CD4-positive, alpha-beta T cell treated with Interleukin-21 for 1 hour (primary cell): ENCODE measurements at places on chromosomes 2 and 18.

- DNase-seq = no peak
Measured at GRCh38 chr2:55705027-55705653, 11.5 kb upstream of the PNPT1 start.

- DNase-seq = no peak
Measured at GRCh38 chr2:10333247-10333613, 30.5 kb downstream of the HPCAL1 start.

DNA sequence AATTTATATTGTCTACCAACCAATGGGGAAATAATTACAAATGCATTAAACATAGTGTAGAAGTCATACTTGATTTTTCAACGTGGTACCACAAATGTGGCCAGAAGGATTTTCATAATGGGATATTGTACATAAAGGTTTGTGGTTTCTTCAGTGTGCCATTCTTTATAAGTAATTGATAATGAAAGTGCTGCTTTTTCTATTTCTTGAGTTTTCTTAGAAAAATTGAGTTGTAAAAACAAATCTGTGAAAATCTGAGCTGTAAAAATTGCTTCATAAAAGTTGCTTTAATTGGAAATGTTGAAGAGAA is 103.6 kb downstream of the KYNU start:
- DNase-seq = no peak

- DNase-seq = no peak
Measured at GRCh38 chr2:126368758-126369157, 287.2 kb upstream of the GYPC start.

- DNase-seq = no peak
Measured at GRCh38 chr2:183060571-183061231, 17.8 kb upstream of the DUSP19 start.

DNA sequence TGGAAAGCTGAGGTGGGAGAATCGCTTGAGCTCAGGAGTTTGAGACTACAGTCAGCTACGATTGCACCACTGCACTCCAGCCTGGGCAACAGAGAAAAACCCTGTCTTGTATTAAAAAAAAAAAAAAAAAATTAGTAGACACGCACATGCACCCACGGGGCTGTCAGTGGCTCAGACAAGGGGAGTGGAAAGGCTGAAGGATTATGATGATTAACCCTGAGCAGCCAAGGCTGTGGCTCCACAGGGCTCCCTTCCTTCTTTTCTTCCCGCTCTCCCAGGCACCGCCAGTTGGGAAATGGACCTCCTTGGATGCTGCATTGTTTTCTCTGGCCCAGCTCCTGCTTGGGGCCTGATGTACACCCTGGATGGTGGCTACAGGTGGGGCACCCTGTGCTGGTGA is 49.0 kb upstream of the RAB6C start:
- no peak for DNase-seq

- no peak for DNase-seq
Measured at GRCh38 chr2:237617587-237617982, 9.8 kb upstream of the LRRFIP1 start.

- DNase-seq = no peak
Measured at GRCh38 chr18:78871618-78872017, 108.0 kb upstream of the SALL3 start.

DNA sequence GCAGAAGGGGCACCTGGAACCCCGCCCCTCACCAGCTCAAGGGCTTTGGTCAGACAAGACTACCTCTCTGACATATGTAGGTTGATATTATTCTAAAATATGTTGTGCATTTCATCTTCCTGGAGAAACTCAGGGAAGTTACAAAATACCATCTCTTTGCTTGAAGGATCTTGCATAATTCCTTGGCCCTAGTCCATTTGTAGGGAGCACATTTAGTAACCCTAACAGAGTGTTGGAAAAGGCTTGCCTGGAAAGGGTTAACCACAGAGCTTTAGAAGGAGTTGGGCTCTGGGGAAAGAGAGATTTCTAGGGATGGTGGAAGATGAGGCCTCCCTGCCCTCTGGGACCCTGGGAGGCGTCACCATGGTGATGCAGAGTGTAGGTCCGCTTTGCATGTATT is 143.0 kb upstream of the SLC1A4 start:
- DNase-seq = no peak

- no peak for DNase-seq
Measured at GRCh38 chr2:149931486-149931885, 343.9 kb upstream of the MMADHC start.

DNA sequence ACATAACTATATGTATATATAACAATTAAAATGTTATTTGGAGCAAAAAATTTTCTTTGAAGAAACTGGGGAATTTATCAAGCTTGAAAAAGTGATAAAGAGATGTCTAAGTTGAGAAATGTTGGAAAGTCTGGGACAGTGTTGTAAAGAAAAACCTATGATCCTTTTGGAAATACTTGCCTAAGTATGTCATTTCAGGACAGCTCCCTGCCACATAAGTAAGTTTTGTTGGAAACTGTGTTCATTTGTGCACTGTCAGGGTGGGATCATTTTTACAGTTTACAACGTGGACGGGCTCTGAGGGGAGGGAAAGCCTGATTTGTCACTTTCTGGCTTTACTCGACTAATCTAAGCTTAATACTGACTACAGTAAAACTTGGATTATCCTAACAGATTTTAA is 10.4 kb upstream of the COL3A1 start:
- no peak for DNase-seq

DNA sequence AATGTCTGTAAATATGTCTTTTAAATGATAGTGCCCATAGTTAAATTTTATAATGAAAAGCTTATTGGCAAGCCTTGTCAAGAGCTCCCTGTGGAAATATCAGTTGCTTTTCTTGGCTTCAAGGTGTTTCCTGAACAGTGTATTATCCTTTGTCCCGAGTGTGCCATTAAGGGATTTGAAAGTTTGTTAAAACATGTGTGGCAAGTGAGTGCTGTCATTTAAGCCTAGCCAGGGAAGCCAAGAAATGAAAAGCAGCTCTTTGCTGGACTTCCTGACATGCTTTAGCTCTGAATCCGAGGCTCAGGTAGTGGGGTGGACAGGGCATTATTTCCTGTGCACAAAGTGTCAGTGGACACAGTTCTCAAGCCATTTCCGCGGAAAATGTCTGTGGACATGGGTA is 111.5 kb downstream of the DIS3L2 start:
- no peak for DNase-seq

GRCh38 chr2:25241452-25241851 is 73.1 kb upstream of the POMC start:
- DNase-seq = no peak

DNA sequence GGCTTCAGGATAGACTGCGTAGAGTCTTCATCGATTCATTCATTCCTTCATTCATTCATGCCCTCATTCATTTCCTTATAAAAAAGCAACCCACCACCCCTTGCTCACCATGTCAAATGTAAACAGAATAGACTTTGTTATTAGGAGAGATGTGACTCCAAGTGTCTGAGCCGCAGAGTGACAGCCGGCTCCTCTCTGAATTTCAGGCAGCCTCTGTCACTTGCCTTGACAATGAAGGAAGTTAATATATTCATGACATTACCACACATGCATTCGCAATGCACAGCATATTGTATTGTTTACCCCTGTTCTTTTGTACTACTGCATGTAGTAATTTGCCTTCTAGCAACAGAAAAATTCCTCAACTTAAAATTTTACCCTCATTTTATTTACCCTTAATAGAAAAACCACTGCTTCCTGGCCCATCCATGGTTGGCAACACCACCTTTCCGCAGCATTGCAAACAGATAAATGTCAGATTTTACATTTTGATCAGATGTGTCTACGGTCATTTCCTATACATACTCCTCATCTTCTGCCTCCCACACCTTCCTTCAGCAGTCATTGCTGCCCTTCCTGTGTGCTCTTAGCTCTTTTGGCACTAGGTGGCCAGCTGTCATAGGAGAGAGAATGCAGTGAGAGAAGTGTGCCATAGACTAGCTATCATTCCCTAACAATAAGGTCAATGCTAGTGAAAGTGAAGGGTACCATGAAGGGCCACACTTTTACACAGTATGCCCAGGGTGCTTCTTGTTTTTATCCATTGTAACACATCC is 1090.8 kb downstream of the BCL11A start:
- no peak for DNase-seq

GRCh38 chr2:53768242-53768542 is 588 bp downstream of the CHAC2 start:
- no peak for DNase-seq

GRCh38 chr2:33022989-33023727 is 76.4 kb downstream of the LTBP1 start:
- no peak for DNase-seq

DNA sequence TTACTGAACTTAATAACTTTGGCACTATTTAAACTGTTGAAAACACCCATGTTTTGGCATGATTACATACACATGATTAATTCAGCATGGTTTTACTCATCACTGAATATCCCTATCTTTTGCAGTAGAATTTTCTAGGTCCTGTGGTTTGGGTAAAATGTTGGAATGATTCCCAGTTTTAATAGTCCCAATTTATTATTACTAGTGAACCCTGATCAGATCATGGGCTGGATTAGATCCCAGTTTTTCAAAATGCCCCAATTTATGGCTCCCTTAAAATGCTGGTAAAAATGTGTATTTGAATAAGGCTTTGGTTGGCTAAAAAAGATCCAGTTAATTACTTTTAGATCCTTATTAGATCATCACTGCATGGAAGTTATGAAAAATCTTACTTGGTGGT is 273.6 kb upstream of the NRP2 start:
- no peak for DNase-seq

DNA sequence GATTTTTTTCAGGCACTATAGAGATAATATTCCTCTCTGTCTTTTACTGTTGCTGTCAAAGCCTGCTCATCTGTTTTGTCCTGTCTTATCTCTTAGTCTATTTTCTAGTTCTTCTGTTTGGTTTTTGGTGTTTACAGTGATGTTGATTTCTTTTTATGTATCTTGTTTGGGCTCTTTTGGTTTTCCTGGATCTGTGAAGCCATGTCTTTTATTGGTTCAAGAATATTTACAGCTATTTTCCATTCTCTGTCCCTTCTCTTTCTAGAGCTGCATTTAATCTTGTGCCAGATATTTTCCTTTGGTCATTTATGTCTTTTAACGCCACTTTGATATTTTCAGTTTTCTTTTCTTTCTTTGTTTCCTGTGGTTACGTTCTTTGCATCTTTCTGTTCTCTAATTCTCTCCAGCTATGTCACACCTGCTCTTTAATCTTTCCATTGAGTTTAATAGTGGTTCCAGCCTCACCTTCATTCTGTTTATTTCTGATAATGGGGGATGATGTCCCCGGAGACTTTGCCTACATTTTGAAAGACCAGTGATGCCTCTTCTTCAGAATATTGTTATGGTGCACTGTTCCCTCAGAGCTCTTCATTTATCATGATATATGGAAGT is 32.0 kb downstream of the SMCHD1 start:
- DNase-seq = no peak

- no peak for DNase-seq
Measured at GRCh38 chr2:20691076-20691734, 24.3 kb downstream of the GDF7 start.

DNA sequence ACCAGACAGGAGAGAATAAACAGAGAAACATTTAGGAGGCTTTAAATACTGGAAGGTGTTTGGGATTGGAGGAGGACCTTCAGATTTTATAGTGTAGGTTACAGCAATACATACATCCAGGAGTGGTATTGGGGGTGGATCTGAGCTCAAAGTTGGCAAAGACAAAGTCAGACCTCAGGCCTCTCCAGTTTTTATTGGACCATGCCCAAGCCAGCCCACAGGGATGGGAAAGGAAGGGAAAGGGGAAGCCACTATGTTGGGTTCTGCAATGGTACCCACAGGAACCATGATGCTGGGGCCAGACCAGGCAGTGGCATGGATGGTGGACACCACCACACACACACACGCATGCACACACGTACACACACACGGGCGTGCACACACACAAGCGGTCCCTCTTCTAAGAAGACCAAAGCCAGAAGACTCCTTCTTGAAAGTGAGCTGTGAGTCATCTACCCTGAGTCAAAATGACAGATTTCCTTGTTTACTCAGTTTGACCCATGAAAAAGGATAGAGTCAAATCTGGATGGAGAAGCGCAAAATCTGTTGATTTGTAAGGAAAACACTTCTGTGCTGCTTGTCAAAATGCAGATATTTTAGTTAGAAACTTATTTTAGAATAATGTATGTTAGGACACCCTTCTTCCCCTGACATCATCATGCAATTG is 87.9 kb downstream of the TRABD2A start:
- no peak for DNase-seq

DNA sequence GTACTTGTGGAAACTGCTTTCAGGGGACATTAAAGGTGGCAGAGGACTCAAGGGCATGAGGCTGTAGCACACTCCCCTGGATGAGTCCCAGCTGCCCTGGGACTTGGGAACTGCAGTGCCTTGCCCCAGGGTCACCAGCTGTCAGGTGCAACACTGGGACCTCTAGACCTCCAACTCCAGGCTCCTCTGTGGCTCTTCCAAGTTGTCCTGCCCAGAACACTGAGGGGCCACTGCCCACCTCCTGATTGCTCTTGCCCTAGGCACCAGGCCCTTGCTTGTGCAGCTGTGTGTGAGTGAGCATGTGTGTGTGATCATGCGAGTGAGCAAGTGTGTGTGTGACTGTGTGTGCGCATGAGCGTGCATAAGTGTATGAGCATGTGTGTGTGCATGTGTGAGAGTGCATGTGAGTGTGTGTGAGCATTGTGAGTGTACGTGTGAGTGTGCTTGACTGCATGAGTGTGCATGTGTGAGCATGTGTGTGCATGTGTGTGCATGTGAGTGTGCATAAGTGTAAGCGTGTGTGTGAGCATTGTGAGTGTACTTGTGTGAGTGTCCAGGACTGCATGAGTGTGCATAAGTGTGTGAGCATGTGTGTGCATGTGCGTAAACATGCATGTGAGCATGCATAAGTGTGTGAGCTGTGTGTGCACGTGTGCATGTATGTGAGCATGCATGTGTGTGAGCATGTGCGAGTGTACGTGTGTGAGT is 301.5 kb downstream of the NDUFA10 start:
- DNase-seq = no peak

DNA sequence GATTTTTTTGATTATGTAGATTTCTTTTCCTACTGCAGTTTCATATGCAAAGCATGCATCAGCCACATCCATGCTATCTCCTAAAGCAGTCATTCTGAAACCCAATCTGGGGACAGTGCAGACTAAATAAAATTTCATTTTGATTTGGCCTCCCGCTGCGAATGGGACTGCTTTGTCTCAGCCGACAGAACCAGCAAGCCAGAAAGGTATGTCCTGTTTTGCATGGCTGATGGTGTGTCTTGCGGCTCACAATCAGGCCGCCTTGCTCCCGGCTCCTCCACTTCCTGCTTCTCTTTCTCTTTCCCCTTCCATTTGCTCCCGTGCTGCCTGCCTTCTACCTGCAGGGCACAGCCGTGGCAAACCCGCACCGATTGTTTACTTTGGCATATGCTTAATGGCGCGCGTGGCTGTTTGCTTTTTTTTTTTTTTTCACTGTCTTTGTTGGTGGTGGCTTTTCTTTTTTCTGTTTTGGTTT is 419.6 kb upstream of the POU3F3 start:
- DNase-seq = no peak

DNA sequence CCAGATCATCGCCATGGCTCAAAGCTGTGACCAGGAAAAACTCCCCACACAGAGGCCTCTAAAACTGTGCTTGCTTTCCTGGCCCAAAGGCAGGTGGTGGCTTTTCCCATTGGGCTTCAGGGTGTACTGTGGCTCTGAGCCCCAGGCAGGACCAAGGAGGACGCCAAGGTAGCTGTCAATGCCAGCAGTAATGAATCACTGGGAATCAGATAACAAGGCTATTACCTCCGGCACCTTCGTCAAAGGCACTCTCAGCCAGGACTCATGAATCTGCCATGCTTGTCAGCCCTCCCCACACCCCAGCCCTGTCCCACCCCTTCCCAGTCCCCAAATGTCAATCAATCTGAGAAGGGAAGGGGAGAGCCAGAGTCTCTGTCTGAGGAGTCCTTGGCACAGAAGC is 27.9 kb upstream of the EN1 start:
- no peak for DNase-seq
